Activated gamma-delta T cell treated with anti-CD3 and anti-CD28 coated beads, Interleukin-2, amount 50 U/mL, for 16 hours (primary cell): ENCODE measurements at places on chromosomes 2 and 18.

DNA sequence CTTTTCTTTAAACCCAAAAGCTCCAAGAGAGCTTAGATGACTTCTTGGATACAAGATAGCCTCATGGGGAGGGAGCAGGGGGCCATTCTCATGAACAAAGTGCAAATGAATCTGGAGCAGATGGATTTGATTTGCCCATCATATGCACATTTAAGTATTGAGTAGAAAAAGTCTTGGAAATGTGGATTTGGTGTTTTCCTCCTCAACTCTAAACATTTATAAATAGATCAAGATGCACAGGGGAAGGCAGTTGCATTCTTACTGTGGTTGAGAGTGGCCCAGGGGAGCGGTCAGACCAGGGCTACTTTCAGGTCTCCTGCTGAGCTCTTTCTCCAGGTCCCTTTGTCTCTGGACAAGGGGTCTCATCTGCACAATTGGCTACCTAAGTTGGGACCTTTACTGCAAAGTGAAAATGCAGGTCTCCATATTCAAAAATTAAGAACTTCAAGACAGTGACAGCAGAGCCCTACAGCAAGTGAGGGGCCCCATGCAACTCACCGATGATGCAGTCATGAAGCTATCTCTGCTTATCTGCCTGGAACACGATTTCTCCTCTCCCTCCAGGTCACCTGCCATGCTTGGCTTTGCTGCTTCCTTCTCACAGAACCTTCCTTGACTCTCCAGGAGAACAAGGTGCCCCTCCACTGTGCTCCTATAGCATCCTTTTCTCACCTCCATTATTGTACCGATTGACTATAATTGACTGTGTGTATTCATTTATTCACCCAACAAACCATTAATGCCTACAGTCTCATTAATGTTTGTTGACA, 145.4 kb downstream of the LPIN1 start:
- DNase-seq: no peak

GRCh38 chr18:46332286-46332801, 228.2 kb downstream of the HAUS1 start:
- no peak for DNase-seq

- peak; percentile 75 for DNase-seq
These were observed 2.3 kb upstream of the NR4A2 start for GRCh38 chr2:156334496-156335478.

- no peak for DNase-seq
These were observed 8.2 kb upstream of the GPR17 start for GRCh38 chr2:127637725-127638252.

DNA sequence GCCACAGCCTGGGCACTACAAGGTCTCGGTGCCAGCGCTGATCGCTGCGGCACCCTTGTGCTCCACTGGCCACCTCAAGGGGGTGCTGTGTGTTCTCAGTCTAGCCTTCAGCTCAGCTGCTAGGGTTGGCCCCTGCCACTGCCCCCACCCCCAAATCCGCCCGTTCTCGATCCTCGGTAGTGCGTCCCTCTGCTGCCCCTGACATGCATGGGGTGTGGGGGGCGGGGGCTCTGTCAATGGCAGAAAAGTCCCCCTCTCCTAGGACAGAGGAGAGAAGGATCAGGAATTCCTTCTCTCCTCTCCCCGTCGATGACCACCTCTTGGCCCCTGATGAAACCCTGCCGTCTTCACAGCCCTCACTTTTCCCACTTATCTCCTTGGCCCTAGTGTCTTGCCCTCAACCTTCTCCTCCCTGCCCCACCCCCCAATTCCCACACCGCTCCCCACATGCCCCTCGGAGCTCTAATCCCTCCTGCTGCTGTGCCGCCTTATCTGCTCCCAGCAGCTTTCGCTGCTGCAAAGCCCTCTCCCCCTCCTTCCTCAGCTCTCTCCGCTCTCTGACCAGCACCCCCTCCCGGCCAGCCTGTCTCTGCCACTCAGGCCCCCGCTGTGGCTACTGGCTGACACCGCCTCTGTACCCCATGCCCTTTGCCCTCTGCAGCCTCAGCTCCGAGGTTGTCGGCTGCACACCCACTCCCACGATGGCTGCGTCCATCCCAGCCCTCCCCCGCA, 4.3 kb upstream of the ASIC4 start:
- no peak for DNase-seq

DNA sequence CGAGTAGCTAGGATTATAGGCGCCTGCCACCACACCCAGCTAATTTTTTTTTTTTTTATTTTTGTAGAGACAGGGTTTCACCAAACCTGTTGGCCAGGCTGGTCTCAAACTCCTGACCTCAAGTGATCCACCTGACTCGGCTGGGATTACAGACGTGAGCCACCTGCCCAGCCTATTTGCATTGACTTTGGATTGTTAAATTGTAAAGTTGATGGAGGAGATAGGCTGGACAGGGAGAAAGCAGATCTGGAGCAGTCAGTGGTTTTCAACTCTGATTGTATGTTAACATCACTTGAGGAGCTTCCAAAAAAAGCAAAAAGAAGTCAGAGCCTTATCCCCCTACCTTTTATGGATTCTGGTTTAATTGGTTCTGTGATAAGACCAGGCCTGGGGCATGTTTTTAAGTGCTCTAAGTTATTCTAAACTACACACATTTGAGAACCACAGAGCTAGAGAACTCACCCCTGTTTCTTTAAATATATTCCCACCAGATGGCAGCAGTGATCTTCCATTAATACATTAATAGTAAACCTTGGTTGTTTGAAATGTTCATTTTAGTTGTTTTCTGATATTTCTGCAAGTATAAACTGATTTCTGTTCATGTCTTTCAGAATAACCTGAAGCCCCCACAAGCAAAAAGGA, 7.5 kb downstream of the C2orf49 start:
- DNase-seq: no peak

- DNase-seq: no peak
These were observed 14.4 kb downstream of the SLC39A6 start for GRCh38 chr18:36114738-36115137.

- DNase-seq: peak; percentile 4
These were observed 419 bp downstream of the EPHA4 start for GRCh38 chr2:221571551-221572218.

DNA sequence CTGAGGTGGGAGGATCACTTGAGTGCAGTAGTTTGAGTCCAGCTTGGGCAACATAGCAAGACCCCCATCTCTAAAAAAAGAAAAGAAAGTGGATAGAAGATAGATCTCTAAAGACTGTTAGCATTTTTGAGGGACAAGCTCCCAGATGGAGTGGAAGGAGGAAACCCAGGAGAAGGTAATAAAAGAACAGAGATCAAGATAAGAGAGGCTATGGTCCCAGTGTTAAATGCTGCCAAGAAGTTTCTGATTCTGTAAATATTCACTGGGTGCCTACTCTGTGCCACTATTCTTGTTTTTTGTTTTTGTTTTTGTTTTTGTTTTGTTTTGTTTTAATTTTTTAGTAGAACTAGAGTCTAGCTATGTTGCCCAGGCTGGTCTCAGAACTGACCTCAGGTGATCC, 26.2 kb downstream of the FZD5 start:
- no peak for DNase-seq

- DNase-seq: no peak
These were observed 9.3 kb upstream of the LRRC30 start for GRCh38 chr18:7221424-7222155.

DNA sequence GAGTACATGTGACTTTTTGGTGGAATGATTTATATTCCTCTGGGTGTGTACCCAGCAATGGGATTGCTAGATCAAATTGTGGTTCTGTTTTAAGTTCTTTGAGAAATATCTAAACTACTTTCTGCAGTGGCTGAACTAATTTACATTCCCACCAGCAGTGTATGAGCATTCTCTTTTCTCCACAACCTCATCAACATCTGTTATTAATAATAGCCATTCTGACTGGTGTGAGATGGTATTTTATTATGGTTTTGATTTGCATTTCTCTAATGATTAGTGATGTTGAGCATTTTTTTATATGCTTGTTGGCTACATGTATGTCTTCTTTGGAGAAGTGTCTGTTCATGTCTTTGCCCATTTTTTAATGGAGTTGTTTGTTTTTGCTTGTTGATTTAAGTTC, 267.4 kb upstream of the NT5C1B start:
- no peak for DNase-seq

DNA sequence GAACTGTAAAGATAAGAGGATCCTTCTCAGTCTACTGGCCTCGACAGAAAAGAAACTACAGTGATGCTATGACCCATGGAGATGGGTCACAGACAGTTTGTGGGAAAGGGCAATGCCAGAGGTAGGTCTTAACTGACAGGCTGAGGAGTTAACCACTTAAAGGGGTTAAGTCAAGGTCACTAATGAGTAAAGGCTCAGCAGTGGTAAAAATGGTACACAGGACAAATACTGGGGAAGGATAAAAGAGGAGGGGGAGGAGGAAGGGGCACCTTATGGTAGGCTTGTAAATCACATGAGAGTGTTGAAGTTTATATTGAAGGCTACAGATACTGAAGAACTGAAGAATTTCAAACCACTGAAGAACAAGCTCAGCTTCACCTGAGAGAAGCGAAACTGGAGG, 9.9 kb downstream of the IER3IP1 start:
- DNase-seq: no peak

- DNase-seq: no peak
These were observed 248.3 kb downstream of the KCNE4 start for GRCh38 chr2:223300326-223300725.

GRCh38 chr2:149205143-149205542, 125.2 kb upstream of the LYPD6 start:
- no peak for DNase-seq

- no peak for DNase-seq
These were observed 84.5 kb upstream of the TLK1 start for GRCh38 chr2:171244970-171245782.

GRCh38 chr2:227036527-227036926, 127.5 kb downstream of the COL4A4 start:
- no peak for DNase-seq

- no peak for DNase-seq
These were observed 131.7 kb downstream of the BCL2L11 start for GRCh38 chr2:111252436-111252835.

GRCh38 chr2:207258263-207258991, 92.7 kb upstream of the KLF7 start:
- DNase-seq: no peak

DNA sequence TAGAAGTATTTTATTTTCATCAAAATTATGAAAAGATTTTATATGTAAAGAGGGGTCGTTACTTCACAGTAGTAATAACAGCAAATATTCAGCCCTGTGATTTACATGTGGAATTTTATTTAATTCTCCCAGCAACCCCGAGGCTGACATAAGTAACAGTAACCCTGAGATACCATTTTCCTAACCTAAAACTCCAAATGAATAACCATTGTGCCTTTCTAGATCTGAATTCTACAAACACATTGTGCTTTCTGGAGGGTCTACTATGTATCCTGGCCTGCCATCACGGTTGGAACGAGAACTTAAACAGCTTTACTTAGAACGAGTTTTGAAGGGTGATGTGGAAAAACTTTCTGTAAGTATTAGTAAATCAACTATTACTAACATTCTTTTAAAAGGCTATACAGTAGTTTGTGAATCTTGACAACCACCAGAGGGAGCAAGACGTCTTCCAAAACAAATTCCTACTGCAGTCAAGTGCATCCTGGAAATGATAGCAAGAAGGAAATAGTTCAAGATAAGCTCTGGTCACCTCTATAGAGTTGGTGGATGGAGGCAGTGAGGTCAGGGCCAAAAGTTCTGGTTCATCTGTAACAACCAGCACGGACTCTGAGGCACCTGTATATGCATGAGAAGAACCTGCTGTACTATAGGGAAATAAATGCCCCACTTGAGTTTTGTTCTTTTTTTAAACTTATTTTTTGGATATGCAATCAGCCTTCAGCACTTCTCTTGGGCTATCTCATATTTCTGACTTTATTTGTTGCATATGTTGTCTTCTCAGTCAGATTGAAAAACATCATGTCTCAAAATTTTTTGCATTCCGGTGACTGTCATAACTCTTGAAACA, 37.4 kb downstream of the ACTR2 start:
- no peak for DNase-seq

- DNase-seq: no peak
These were observed 138.7 kb upstream of the PID1 start for GRCh38 chr2:229409751-229410181.

DNA sequence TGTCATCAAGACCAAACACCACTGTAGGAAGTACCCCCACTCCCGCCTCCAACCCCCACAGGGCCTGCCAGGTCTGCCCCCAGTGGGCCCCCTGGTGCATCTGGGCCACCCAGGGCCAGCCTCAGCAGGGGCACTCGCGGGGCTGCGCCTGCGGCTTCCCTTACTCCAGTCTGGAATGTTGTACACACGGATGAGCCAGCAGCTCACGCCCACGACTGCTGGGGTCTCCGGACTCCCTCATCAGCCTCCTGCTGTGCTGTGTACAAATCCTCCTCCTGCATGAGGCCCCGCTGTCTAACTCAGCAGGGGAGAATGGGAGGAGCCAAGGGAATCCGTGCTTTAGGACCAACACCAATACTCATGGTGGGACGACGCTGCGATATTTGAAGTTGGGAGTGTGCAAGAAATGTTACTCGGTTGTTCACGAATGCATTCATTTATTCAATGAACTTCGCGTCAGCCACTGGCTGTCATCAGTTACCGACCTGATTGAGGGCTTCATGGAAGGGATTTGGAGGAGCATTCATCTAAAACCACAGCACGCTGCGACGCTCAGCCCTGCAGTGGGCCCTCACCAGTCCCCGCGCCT, 654 bp upstream of the ASB1 start:
- DNase-seq: no peak

DNA sequence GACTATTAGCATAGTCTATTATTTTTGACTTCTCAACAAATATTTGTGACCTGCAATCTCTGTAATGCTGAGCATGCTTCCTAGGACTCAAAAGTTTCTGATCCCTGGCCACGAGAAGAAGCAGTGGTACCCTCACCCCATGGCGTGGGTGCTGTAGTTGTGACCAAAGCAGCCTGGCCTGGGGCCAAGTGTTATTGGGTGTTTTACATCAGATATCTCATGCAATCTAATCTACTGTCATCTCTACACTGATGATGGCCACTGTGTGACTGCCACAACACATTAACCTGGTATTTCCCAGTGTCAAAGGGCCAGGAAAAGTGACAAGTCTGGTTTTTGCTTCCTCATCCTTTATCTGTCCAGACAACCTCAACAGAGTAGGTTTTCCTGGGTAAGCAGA, 80.8 kb upstream of the WIPF1 start:
- peak; percentile 7 for DNase-seq
